GM13977 (cell line): ENCODE measurements at places on chromosomes 2 and 18.

DNA sequence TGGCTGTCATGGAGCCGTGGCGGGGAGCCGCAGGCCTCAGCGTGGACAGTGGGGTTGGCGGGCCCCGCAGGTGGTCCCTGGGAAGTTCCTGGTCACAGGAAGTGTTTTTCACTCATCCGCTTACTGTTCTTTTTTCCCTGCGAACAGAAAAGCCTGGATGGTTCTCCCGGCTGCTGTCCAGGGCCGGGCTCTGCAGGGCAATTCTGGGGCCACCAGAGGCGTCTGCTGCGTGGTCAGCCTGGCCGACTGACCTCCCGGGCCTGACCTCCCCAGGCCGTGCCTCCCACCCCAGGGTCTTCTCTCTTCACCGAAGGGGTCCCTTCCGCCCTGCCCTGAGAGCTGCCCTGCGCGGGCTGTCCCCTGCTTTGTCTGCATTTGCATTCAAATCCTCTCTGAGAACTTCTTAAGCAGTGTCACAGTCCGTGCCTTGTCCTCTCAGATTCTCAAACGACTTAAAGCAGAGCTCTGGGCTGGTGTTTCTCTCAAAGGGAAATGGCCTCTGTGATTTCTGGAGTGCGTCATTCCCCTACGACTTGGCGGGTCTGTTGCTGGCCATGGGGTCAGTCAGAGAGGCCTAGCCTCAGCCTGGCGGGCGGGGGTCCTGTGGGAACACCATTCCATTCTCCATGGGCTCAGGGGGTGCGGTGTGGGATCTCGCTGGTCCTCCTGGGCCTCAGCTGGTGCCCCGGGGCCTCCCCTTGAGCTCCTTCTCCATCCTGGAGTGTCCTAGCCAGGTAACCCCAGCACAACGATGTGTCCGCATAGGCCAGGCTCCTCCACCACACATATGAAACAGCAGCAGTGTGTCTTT lies 38.3 kb downstream of the KLHL29 start:
- no peak for DNase-seq

GRCh38 chr2:241942416-241943208 lies 73.1 kb downstream of the RTP5 start:
- DNase-seq: no peak

- no peak for DNase-seq
Measured at GRCh38 chr2:165864296-165864695, 70.2 kb upstream of the GALNT3 start.

DNA sequence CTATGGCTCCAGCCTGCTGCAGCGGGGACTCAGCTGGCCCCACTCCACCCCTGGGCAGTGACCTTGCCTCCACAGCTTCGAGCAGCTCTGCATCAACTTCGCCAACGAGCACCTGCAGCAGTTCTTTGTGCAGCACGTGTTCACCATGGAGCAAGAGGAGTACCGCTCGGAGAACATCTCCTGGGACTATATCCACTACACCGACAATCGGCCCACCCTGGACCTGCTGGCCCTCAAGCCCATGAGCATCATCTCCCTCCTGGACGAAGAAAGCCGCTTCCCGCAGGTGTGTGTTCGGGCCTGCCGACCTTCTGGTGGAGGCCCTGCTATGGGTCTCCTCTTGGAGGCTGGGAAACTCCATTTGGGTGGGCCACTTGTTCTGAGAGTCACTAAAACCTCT lies 48.6 kb downstream of the MYO7B start:
- DNase-seq: no peak

- DNase-seq: no peak
Measured at GRCh38 chr18:23861805-23862470, 152.6 kb upstream of the TTC39C start.

DNA sequence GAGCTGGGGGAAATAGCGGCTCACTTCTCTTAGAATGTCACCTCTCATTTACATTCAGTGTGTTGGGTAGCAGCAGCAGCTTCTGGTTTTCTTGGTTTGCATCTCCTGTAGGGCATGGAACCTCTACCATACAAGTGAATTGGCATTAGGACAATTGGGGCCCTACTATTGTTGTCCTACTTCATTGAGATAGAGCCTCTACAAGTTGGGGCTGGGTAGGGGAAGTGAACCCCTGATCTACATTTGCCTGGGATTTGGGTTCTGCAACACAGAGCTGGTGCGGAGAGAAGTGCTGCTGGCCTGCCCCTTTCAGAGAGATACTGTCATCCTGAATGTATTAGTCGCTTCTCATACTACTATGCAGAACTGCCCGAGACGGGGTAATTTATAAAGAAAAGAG lies 391.6 kb upstream of the HS6ST1 start:
- no peak for DNase-seq
